ENCODE measurements at places on chromosomes 11 and 22. TPM values are rescaled to one million over a fixed set of nuclear protein-coding genes. Genes with fewer than 3 reads are reported as not detected.

TBX10 gene
- not detected for total RNA-seq

CASP5 gene
- total RNA-seq, result not detected

C11orf42 gene
- not detected for total RNA-seq

ARFGAP2 gene
- 81.2 TPM for total RNA-seq

HORMAD2 gene
- not detected for total RNA-seq

BDNF gene
- 15.6 TPM for total RNA-seq

TRIM48 gene
- not detected for total RNA-seq
